GF-D8 (cell line): ENCODE measurements at places on chromosomes 16 and 17.

DNA sequence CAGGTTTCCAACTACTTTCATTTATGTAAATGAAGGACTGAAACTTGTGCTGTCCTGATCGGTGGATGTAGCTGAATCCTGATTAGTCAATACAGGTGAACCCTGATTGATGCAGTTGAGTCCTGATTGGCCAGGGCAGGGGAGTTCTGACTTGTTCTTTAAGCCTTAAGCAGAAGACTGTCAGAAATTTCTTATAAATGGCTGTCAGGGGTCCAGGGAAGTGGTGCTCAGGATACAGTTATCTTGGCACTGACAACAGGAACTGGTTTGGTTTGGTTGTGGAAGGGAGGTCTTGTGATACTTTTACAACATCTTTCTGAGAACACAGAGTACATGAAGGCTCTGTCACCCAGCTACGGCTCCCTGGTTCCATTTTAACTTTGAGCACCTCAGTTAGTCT lies 132.1 kb downstream of the KCNJ12 start:
- no peak for DNase-seq

GRCh38 chr16:10851512-10851911 lies 25.5 kb upstream of the CIITA start:
- DNase-seq, result no peak

DNA sequence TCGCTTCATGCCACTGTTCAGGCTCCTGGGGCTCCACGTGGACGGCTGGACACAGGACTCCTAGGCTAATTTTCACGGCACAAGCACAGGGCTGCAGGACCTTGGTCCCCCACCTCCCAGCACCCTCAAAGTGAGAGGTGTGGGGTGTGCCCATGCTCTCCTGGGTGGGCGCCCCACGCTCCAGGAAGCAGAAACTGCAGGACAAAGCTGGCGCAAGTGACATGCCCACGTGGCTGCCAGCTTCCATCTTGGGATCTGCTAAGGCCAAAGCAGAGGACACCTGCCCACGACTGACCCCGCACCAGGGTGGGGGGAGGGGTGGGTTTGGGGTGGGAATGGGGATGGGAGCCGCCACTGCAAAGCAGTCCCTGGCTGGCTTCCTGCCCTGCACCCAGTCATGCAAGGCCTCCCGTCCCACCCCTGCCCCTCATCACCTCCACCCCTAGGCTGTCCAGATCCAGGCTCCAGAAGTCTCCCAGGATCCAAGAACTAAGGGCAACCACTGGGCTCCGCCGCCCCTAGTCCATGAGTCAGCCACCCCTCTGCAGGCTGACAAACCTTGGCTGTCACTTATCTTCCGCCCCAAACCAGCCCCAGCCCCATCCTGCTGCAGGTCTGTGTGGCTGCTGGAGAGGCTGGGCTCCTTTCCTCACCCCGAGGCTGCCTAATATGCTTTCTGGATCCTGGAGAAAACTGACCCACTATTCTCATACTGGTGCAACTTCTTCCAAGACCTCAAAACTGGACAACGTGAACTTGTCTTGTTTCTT lies 11.1 kb downstream of the USP6 start:
- no peak for DNase-seq

- no peak for DNase-seq
These were observed 18.9 kb upstream of the WDR45B start for GRCh38 chr17:82666931-82667667.
